ENCODE measurements at places on chromosomes 2 and 18.
A peak's percentile ranks its signal among the peaks of the same experiment; 100 is the strongest.

- no peak for DNase-seq
These were observed 34.0 kb upstream of the KLF11 start for GRCh38 chr2:10009271-10009810.

DNA sequence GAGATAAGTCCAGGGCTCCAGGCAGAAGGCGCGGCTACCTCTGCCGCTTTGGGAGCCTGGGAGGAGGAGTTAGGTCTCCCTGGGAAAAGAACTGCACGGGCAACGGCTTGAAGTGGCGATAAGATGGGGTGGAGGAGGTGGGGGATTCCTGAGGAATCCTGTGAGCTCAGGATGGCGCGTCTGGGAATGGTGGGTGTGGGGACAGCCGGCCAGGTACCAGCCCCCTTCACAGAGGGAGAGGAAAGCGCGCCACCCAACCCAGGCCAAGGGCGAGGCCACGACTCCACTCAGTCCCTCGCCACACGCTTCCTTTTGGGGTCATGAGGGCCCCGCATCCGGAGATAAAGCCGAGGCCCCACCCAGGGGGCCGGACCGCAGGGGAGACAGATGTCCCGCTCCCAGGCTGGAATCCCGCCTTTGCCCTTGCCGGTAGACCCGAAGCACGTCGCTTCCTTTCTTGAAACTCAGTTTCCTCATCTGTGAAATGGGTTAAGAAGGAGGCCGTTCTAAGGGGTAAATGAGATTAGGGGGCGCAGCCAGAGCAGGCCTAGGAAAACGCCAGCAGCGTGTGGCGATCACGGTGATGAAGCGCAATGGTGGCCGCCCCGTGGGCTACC is 1.7 kb upstream of the CTDSP1 start:
- peak; percentile 78 for DNase-seq

- DNase-seq: no peak
These were observed 5.7 kb upstream of the KLHL29 start for GRCh38 chr2:23379220-23379695.

DNA sequence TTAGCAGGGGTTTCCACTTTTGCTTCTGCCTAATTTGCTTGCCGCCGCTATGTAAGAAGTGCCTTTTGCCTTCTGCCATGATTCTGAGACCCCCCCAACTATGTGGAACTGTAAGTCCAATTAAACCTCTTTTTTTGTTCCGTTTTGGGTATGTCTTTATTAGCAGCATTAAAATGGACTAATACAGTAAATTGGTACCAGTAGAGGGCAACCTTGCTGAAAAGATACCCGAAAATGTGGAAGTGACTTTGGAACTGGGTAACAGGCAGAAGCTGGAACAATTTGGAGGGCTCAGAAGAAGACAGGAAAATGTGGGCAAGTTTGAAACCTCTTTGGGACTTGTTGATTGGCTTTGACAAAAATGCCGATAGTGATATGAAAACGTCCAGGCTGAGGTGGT is 216.1 kb upstream of the FSIP2 start:
- DNase-seq: peak; percentile 22

DNA sequence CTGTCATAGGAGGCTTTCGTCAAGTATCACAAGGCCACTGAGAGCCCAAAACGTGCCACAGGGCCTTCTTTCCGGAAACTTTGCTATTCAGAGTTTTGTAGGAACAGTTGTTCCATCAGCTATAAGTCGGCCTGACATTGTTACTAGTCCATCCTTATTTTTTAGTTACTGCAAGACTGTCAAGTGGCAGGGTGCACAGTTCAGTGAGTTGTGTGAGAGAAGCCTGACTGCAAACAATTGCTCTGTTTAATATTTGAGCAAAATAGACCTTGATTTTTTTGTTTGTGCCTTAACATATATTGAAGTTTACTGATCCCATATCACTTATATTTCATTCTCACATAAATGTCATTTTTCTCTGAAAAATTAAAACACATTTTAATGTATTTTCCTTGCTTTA is 110.1 kb downstream of the GALNT1 start:
- DNase-seq: no peak

GRCh38 chr2:157172866-157173578 is 84.5 kb upstream of the GALNT5 start:
- DNase-seq: no peak

DNA sequence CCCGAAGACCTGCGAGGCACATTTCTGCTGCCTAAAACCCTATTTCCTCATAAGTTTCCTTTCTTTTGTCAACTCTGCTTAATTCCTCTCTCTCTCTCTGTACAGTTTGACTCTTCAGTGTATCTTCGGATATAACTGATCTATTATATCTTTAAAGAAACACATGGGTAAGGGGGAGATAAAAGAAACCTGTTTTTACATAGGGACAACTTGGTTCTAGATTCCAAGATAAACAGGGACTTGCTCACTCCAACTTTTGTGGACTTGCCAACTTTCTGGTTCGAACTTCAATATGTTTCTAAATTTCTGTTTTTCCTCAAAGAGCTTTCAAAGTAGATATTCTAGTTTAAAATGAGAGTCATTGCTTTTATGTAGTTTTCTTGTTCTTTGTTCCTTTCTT is 182.7 kb upstream of the EPC2 start:
- no peak for DNase-seq

DNA sequence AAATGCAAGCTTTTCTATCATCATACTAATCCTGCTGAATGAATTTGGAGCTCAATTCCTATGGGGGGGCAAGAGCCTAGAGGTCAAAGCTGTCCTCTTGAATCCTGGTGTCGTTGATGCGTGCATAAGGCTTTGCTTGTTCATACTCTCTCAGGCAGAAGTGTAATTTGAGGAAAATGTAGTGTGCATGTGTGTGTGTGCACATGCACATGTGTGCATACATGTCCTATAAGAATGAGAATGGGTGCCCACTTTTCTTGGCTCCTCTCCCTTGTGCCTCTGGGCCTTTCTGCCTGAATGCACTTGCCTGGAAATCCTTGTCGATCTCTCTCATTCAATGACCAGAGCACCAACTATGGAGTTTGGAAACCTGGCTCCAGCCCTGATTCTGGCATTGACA is 28.5 kb upstream of the C18orf32 start:
- no peak for DNase-seq

GRCh38 chr2:132766573-132766972 is 96.6 kb upstream of the LYPD1 start:
- DNase-seq: no peak

GRCh38 chr2:193690572-193690971 is 1495.8 kb upstream of the TMEFF2 start:
- DNase-seq: no peak

DNA sequence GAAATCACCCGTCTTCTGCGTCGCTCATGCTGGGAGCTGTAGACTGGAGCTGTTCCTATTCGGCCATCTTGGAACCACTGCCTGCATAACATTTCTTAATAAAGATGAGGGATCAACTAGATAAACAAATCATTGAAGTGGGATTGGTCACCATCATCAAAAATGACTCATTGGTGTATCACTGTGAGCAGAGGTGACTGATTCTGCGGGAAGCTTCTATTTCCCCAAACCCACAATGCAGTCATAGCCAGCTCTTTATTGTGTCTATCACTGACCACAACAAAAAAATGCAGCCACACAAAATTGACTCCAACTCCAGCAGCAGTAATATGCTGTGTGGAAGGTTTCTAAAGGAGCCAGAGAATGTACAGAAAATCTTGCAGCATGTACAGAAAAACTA is 630.7 kb upstream of the HS6ST1 start:
- DNase-seq: no peak

- no peak for DNase-seq
These were observed 12.2 kb downstream of the ROCK1 start for GRCh38 chr18:21099442-21099841.

- no peak for DNase-seq
These were observed 41.6 kb downstream of the TOGARAM2 start for GRCh38 chr2:29022679-29023078.

Data from GM23338 (cell line).